ENCODE measurements at places on chromosomes 16 and 17.

DNA sequence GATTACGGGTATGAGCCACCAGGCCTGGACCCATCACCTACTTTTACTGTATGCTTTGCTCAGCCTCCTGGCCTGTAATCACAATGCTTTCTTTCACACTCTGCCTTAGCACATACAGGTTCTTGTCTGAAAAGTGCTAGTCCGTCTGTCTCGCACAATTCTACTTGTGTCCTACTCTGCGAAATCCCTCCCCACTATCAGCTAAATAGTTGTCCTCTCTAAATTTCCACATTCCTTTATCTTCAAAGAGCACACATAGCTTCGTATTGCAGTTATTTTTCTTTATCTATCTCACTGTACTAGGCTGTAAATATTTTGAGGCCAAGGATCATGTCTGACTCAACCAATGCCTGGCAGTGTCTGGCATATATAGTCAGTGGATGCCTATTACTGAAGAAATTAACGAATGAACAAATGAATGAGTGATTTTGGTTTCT is 38.5 kb upstream of the ETV4 start:
- DNase-seq = no peak

GRCh38 chr17:77312786-77313599 is 172.2 kb downstream of the SEC14L1 start:
- DNase-seq = no peak

- DNase-seq = no peak
Observed at GRCh38 chr16:55508941-55509931, at the start of gene LPCAT2. TSS of gene LPCAT2 (plus strand) at chr16:55509072. CDS start at chr16:55509182, 110 bp downstream.

DNA sequence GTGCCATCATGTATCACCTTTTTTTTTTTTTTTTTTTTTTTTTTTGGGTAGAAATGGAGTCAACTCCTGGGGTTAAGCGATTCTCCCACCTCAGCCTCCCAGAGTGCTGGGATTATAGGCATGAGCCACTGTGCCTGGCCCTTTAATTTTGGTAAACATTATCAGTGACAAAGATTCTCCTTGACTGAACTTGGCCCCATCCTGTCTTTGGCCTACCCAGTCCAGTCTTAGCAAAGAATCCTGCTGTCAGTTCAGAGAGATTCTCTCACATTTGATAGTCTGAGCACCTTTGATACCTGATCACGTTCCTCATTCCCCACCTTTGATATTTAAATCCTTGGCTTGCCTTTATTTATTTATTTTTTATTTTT is 11.5 kb downstream of the RAD51C start:
- no peak for DNase-seq

GRCh38 chr17:42246515-42246914 is 29.7 kb downstream of the STAT5B start:
- DNase-seq = no peak

DNA sequence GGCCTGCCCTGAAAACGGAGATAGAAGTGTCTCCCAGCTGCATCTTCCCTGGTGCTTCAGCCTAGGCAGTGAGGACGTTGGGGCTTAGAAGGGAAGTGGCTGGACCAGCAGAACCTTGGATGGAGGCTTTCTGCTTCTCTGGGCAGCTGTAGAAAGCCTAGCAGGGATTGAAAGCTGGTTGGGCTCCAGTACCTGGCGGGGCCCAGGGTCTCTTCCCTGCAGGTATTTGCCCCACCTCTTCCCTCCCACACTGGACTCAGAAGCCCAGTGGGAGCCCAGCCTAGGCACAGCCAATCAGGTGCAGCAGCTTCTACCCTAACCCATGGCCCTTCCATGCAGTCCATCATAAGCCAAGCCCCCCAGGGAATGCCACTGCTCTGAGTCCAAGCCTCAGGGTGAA is 190.3 kb upstream of the IRX6 start:
- no peak for DNase-seq

DNA sequence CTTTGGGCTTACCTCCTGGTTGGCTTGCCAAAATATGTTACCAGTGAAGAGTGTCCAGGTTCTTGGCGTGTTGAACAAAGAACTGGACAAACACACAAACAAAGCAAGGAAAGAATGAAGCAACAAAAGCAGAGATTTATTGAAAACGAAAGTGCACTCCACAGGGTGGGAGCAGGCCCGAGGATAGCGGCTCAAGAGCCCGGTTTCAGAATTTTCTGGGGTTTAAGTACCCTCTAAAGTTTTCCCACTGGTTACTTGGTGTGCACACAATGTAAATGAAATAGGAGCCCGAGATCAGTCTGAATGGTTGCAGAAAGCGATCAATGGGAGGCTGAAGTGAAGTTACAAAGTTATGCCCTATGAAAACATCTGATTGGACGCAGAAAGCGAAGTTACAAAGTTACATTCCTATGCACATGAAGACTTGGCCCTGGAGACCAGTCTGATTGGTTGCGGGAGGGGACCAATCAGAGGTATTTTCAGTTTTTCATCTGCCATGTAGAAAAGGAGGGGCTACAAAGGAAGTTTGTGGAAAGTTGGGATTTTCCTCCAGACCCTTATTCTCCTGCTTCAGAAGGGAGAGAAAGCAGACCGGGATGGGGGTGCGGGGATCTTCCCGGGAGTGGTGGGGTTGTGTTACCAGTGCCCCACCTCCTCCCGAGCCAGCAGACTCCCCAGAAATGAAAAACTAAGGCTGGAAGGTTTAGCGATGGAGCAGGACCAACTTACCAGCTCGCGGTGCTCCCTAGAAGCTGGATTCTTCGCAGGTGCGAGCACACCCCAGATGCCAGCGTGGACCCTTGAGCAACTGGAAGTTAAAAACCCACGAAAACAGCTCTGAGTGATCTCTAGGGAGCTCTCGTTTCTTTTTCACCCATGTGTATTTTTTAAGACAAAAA is at the start of gene SLFN12:
Gene SLFN12 (minus strand): TSS at position 325 of the 899 bp plus-strand sequence. CDS start 9,472 bp downstream, outside the sequence.
- DNase-seq = peak; percentile 91

DNA sequence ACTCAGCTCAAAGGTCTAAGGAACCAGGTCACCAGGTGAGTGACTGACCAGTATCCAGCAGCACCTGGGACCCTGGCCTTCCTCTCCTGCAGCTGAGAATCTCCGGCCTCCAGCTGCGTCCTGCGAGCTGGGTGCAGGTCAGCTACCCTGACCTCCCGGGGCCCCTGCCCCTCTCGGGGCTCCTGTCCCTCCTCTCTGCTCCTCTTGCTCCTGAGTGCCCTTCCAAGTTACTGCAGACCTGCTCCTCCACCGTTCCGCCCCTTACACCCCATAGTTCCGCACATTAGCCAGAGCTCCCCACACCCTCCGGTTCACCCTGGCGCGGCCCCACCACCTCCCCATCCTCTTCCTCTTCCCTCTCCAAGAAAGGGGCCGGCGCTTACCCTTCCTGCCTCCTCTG is 10.6 kb downstream of the FOXJ1 start:
- no peak for DNase-seq

DNA sequence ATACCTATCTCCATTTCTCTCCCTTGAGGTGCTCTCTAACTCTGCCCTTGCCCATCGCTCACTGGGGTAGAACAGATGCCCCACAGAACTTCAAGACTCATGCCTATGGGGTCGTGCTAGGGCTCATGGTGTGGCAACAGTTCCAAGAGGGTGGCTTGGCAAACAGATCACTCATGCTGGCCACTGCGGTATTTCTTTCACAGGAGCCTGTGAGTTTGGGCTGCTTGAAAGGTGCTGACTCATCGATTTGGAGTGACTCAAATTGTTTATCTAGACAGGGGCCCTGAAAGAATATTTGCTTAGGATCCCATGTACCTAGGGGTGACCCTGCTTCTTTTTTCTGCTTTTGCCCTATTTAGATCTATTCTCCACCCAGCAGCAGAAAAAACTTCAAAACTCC is 69.9 kb downstream of the IRX5 start:
- no peak for DNase-seq

- DNase-seq = no peak
Observed at GRCh38 chr16:83389751-83390150, 418.0 kb upstream of the HSBP1 start.

DNA sequence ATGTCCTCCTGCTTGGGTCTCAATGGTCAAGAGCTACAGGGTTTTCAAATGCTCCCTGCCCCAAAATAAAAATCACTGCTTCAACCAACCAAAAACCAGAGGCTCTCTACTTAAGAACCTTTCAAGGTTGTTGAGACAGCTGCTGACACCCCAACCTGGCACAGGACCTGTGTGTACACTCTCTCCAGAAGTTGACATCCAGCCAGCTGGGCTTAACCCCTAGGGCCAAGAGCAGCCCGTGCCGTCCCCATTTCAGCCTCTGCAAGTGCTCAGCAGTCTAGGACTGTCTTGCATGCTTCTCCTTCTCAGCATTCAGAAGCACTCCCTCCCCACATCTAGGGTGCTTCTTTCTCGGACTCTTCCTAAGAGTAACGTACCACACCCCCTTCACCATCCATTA is 59.0 kb upstream of the TRAP1 start:
- no peak for DNase-seq
